ENCODE measurements at places on chromosomes 3 and 15. TPM values are rescaled to one million over a fixed set of nuclear protein-coding genes. Genes with fewer than 3 reads are reported as not detected.

PLA2G4D gene
- not detected for total RNA-seq

SUSD5 gene
- 20.7 TPM for total RNA-seq

STRA6 gene
- total RNA-seq, result not detected

CPNE4 gene
- not detected for total RNA-seq

POMGNT2 gene
- total RNA-seq, result 13.4 TPM

SH2D7 gene
- total RNA-seq, result not detected

GPR27 gene
- 0.36 TPM for total RNA-seq

FAM131A gene
- 15.7 TPM for total RNA-seq

PLCB2 gene
- total RNA-seq, result 1.1 TPM

KIF15 gene
- total RNA-seq, result 9.1 TPM

OR5K2 gene
- total RNA-seq, result not detected

SLC9C1 gene
- total RNA-seq, result 0.73 TPM

SERINC4 gene
- total RNA-seq, result under 0.01 TPM

MOBP gene
- total RNA-seq, result under 0.01 TPM

ACAD9 gene
- 42.4 TPM for total RNA-seq

ERC2 gene
- total RNA-seq, result not detected

BLM gene
- 9.3 TPM for total RNA-seq

C2CD4B gene
- total RNA-seq, result not detected

HTR3E gene
- total RNA-seq, result not detected

AGBL1 gene
- 1.1 TPM for total RNA-seq

KLHL40 gene
- not detected for total RNA-seq

TMEM42 gene
- 4.7 TPM for total RNA-seq

CHRFAM7A gene
- 0.15 TPM for total RNA-seq

CACNA2D2 gene
- not detected for total RNA-seq

CP gene
- 0.46 TPM for total RNA-seq

TIMP4 gene
- 2.2 TPM for total RNA-seq

GOLGA6L25 gene
- total RNA-seq, result not detected

GOLGA6D gene
- under 0.01 TPM for total RNA-seq

FBXO40 gene
- not detected for total RNA-seq

DAZL gene
- not detected for total RNA-seq

SLC22A13 gene
- 0.33 TPM for total RNA-seq

TMEM43 gene
- 53.9 TPM for total RNA-seq

C3orf49 gene
- total RNA-seq, result not detected

APOD gene
- 26.6 TPM for total RNA-seq

Measured in melanocyte of skin (primary cell).